ENCODE measurements at places on chromosomes 6 and 20.

GRCh38 chr6:167474725-167475124 is 149.8 kb downstream of the TTLL2 start:
- DNase-seq, result no peak

DNA sequence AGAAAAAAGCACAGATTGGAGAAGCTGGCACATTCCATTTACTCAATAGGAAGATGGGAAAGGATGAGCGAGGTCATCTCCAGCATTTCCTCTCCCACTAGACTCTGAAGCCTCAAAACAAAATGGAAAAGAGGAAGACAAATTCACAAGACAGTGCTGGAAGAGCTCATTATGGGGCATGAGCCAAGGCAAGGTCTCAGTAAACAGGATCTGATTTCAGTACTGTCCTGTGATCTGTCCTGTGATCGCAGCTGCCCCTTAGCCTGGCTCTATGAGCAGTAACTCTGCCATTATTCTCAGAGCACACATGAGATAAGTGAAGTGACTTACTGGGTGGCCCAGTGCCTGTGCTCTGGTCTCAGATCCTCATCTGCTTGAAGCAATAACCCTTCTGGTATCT is 68.1 kb upstream of the SLC4A11 start:
- no peak for DNase-seq

DNA sequence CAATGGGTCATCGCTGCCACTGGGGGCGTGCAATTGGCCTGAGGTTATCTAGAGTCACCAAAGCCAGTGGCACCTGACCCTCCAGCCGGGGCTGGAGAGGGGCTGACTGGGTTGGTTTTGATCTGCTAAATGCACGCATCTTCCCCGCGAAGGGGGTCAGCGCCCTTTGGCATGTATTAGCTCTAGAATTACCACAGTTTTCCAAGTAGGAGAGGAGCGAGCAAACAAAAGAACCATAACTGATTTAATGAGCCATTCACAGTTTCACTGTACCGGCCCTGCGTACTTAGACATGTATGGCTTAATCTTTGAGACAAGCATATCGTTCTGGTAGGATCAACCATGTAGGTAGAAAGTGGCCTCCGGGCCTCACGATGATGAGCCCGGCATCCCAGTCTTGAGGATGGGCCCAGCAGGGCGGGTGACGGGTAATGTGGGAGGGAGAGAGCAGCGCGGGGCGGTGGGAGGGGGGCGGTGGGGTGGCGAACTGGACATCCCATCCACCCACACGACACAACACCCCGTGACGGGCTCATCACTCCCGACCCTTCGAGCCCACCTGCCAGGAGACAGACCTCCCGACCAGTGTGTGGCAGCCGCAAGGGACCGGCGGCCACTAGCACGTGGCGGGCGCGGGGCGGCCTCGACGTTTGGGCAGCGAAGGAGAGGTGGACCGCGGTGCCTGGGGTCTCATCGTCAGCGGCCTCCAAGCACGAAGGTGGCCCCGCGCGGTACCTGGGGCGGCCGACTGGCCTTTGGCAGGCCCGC is 1957.5 kb upstream of the DEFB115 start:
- no peak for DNase-seq

GRCh38 chr20:24605937-24606455 is 136.6 kb downstream of the SYNDIG1 start:
- DNase-seq, result peak; percentile 30

GRCh38 chr20:38878866-38879265 is 47.4 kb upstream of the FAM83D start:
- no peak for DNase-seq

DNA sequence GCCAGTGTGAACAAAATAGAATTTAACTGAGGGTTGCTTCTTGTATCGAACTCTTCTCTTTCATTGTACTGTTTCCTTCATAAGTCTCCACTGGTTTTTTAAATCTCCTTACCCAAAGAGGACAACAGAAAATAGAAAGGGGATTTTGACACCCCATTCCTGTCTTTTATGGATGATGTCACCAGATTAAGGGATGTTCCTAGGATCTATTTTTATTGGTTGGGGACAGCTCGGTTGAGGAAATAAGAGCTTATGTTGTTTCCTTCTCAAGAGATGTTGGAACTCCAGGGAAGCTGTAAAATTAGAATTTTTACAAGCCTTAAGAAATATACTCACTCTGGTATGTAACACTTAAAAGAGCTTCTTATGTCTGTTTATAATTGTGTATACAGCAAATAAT is 171.5 kb downstream of the PHF3 start:
- DNase-seq, result no peak

GRCh38 chr20:60977901-60978300 is 274.2 kb upstream of the CDH4 start:
- DNase-seq, result no peak

DNA sequence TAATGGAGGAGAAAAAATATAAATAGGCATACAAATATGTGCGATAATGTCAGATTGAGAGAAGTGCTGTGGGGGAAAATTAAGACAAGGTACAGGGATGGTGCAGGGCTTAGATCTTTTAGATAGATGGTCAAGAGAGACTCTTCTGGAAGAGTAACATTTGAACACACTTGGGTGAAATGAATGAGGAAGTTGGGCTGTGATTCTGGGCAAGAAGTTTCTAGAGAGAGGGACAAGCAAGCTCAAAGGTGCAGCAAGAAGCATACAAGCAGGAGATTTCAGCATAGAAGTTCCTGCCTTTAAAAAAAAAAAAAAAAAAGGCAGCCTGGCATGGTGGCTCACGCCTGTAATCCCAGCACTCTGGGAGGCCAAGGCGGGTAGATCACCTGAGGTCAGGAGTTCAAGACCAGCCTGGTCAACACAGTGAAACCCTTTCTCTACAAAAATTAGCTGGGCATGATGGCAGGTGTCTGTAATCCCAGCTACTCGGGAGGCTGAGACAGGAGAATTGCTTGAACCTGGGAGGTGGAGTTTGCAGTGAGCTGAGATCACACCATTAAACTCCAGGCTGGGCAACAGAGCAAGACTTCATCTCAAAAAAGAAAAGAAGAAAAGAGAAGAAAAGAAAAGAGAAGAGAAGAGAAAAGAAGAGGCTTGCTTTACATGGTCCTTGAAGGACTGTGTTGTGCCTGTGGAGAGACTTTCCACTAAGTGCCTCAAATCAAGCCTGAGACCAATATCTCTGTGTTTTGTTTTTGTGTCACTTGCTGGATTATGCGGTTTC is 9.7 kb upstream of the CD83 start:
- DNase-seq, result no peak

- DNase-seq, result no peak
Observed at GRCh38 chr20:39623584-39624234, 661.6 kb downstream of the DHX35 start.

DNA sequence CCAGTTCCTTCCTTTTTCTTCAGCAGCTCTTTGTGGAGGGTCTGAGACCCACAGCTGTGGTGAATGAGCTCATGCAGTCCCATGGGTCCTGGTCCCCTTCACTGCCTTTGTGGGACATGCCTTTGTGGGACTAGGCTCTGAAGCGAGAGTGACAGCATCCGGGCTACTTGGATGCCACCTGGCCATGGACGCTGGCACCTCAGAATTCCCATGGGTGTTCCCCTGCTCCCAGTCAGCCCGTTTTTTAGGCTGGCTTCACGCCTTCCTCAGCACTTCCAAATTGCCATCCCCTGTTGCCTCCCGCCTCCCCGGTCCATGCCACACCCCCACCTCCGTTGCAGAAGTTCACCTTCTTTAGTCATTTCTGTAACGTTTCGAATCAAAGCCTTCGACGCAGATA is 45.1 kb downstream of the RAMACL start:
- no peak for DNase-seq

DNA sequence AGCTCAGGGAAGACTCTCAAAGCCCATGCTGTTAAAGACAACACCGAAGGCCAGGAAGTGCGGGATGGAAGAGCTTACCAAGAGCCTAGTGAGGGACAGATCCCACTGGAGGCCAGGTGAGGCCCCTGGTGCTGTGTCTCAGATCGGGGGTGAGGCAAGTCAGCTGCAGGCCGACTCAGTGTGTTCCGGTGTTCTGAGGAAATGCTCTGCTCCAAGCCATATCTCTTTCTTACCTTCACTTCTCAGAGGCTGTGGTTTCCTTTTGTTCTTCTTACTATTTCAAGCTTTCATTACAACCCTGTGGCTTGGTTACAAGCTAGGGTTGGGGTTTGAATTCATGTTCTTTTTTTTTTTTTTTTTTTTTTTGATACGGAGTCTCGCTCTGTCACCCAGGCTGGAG is 114.3 kb upstream of the ZFP64 start:
- no peak for DNase-seq

DNA sequence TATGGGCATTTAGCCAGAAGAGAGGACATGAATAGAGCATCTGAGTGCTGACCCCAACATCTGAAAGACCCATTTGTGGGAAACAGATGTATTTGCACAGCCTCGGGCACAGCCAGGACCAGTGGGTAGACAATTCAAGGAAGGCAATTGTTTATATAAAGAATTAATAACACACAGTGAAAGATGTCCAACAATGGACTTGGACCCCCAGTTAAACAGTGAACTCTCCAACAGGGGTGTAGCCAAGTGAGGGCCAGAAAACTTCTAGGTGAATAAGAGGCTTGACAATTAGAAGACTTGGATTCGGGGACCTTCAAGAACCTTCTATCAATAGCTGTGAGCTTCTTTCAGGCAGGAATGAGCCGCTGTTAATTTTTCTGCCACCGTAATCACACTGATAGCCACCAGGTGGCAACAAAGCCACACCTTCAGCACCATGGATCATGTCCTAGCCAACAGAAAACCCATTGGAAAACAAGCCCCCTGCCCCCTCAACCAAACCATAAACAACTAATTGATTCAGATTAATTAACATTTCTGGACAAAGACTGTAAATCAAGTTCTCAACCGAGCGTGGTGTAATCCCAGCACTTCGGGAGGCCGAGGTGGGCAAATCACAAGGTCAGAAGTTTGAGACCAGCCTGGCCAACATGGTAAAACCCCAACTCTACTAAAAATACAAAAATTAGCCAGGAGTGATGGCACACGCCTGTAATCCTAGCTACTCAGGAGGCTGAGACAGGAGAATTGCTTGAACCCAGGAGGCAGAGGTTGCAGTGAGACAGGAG is 8.8 kb upstream of the SRSF6 start:
- DNase-seq, result peak; percentile 60

DNA sequence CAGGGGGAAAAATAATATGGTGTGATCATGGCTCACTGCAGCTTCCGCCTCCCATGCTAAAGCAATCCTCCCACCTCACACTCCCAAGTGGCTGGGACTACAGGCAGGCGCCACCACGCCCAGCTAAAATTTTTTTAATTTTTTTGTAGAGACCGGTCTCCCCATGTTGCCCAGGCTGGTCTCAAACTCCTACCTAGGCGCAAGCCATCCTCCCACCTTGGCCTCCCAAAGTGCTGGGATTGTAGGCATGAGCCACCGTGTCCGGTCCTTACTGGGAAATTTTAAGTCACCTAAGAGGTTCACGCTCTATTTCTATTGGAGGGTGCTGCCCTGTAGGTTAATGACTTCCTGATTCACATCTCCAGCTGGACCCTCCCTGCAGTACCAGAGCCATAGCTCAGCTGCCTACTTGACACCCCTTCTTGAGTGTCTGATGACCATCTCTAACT is 626 bp upstream of the CDK5RAP1 start:
- no peak for DNase-seq

GRCh38 chr20:35757098-35757705 is 14.6 kb upstream of the PHF20 start:
- no peak for DNase-seq

GRCh38 chr6:147868427-147869190 is 360.1 kb downstream of the SAMD5 start:
- no peak for DNase-seq

DNA sequence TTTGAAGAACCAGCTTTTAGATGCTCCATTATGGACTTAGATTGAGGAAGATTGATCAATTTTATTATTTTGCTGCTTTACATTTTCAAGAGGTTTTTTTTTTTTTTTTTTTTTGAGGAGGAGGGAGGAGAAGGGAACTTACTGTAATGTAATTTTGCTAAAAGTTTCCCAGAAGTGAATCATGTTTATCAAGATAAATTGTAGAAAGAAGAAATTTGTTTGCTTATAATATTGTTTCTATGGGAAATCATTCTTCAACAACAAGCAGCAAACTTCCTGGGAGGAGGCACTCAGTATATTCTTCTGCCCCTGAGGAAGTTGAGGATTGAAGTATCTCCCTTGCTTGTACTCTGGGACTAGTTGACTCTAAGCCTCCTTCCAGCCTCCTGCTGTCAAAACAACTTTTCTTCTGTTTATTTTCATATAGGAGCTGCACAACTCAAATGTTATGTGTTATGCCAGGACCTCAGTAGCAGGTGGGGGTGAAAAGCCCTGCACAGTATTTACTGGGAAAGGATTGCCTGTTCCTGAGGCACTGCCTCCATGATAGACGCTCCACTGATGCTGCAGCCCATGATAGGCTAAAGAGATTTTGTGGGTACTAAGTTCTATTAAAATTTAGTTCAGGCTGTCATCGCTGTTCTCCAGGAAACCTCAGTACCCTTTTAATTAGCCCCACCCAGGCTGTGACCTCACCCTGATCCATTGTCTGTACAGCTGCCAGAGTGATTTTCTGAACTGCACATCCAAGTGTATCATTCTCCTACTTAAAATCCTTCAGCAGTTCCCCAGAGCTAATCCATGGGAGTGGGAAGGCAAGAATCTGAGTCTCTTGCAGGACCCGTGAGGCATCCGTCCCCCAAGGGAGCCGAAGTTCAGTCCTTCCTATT is 51.9 kb downstream of the CARMIL1 start:
- DNase-seq, result no peak

DNA sequence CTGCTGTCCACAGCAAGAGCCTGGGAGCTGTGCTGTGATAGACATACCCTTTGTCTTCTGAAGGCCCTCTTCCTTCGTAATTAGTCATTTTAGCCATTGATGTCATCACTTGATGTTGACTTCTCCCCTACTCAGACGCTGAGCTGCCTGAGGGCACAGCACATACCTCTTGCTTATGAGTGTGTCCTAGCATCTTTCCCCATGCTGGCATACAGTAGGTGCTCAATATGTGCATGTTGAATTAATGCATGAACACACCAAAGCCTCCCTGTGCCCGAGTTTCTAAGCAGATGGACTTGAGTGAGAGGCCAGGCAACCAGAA is 35.8 kb upstream of the FAM83D start:
- DNase-seq, result no peak

DNA sequence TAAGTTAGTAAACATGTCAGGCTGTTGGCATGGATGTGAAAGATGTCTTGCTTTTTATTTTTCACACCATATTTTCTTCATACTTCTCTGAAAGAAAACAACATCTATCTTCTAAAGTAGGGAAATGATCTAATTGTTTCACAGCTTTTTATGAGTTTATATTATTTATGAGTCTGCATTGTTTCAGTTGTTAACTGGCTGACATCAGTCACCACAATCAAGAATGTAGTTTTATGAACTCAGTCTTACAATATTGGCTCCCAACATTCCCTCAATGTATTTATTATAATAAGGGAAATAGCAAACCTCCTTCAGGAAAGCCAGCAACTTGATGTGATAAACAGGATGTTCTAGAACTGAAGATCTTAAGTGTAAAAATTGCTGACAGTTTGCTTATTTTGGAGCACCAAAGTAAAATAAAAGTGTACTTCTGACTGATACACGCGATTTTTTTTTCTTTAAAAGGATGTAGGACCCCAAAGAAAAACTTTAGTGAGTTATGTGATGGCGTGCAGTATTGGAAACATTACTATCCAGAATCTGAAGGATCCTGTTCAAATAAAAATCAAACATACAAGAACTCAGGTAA is 106.0 kb downstream of the ADGRG6 start:
- no peak for DNase-seq

GRCh38 chr6:26392932-26393636 is 9.0 kb upstream of the BTN3A1 start:
- no peak for DNase-seq
